ENCODE measurements at places on chromosomes 5 and 9.

DNA sequence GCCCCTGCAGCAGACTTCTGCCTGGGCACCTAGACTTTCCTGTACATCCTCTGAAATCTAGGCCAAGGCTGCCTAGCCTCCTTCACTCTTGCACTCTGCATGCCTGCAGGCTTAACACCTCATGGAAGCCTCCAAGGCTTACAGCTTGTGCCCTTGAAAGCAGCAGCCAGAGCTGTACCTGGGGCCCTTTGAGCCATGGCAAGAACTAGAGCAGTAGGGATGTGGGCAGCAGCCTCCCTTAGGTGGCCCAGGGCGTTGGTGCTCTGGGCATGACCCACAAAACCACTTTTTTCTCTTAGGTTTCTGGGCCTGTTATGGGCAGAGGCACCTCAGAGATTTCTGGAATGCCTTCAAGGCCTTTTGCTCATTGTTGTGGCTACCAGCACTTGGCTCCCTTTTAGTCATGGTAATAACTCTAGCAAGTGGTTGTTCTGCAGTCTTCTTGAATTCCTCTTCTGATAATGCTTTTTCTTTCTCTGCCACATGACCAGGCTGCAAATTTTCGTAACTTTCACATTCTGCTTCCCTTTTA, 606.2 kb downstream of the TLE4 start:
- no peak for DNase-seq

DNA sequence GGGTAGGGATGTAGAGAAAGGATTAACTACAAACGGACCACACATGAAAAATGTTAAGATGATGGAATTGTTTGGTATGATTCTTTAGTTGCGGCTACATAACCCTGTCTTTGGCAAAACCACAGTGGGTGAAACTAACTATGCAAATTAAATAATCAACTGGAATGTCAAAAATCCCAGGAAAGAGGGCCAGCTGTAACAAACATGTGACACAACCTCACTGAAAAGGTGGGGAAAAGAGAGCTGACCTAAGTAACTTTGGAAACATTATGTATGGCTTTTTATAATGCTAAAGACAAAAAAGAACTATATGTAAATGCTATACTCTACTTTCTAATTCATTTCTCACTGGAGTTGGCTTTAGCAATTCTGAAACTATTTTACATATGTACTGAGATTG, 252.0 kb downstream of the MRPS30 start:
- no peak for DNase-seq

DNA sequence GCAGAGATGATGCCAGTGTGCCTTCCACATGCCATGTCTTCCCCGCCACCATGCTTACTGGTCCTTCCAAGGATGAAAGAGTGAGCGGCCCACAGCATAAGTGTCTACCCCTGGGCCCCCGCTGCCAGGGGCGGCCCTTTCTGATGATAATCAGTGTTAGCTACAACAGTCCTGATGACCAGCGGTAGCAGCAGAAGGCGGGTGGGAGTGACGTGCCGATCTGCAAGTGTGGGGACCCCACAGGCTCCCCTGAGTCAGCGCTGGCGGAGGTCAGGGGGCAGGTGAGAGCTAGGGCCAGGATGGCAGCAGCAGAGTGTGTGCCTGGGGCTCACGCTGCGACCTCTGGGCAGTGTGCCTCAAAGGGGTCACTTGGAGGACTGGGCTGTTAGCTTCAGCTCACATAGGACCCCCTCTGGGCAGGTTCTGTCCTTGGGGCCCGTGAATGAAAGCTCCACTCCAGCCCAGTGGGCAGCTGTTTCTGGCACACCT, 80.4 kb downstream of the HMCN2 start:
- no peak for DNase-seq

GRCh38 chr5:122415030-122415800, 103.2 kb downstream of the SNCAIP start:
- DNase-seq = peak; percentile 35

GRCh38 chr5:172133359-172134029, 54.5 kb downstream of the STK10 start:
- DNase-seq = no peak

- DNase-seq = no peak
These were observed 979.0 kb downstream of the EFNA5 start for GRCh38 chr5:106691701-106692100.
